ENCODE measurements at places on chromosomes 3 and 15. TPM values are rescaled to one million over a fixed set of nuclear protein-coding genes. Genes with fewer than 3 reads are reported as not detected.

Gene CLDN16
- polyA plus RNA-seq: not detected

Gene RLBP1
- not detected for polyA plus RNA-seq

Gene HRG
- 0.04 TPM for polyA plus RNA-seq

GRCh38 chr3:16369885-16370284, 104.9 kb downstream of the OXNAD1 start:
- no peak for DNase-seq

- no peak for DNase-seq
Observed at GRCh38 chr3:103787164-103787871, 1352.5 kb downstream of the ZPLD1 start.

DNA sequence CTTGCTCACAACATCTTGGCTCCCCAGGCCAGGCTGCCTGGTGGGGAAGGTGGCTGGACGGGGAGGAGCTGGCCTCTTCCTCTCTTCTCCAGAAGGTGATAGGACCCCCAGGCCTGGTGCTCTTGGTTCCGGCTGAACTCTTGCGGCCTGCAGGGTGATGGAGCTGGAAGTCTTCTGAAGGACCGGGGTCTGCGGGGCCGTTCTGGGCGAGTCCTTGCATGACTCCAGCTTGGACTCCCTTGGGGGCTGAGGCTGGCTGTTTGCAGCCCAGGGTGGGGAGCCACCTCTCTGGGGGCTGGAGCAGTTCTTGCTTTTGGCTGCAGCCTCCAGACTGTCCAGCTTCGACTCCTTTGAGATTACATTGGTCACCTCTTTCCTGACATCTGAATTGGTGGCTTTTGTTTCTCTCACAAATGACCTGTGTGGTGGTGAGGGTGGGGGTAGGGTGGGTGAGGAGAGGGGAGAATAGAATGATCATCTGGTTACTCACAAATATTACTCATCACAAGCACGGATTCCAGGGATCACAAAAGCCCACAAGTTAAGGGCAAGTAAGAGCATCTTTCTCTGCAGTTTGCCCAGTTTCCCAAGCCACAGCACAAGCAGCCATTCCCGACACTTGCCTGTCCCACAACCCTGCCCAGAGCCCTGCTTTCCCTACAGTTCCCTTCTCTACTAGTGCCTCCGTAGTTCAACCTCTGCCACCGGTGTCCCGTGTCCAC, 149.1 kb upstream of the HACD2 start:
- DNase-seq: no peak

GRCh38 chr3:193014902-193015301, 97.2 kb upstream of the MB21D2 start:
- no peak for DNase-seq

GRCh38 chr15:29522373-29523276, 253.0 kb upstream of the NSMCE3 start:
- no peak for DNase-seq

GRCh38 chr15:42387603-42388002, 28.3 kb downstream of the CAPN3 start:
- DNase-seq: no peak

DNA sequence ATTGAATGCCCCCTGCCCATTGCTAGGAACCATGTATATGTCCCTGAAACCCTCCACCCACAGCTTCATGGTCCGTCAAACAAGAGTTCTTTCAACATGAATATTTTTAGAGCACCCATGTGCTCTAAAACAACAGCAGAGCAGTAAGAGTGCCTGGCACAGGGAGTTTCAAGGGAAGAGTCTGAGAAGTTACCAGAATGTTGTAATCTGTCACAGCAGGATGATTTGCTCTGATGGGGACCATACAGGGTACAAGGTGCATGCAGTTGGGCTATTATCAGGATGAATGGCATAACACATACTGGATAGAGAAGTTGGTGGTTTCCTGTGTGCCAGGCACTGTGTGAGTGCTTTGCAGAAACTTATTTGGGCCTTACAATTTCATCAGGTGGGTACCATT, 27.8 kb upstream of the FLNB start:
- DNase-seq: no peak

DNA sequence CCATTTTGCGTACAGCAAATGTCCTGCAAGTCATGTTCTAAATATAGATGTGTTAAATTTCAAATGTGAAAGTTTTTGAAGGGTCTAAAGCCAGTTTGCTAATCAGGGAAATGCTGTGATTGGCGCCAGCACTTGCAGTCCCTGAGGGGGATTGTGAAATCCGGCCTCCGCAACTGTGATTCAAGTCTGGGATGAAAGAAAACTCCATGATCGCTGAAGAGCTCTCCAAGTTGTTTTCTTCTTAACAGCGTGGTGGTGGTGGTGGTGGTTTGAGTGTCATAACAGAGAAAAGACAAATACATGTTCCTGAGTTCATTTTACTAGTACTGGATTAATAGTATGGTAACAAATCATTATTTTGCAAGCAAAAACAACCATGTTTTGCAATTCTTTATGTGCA, 51.8 kb downstream of the MITF start:
- peak; percentile 60 for DNase-seq

DNA sequence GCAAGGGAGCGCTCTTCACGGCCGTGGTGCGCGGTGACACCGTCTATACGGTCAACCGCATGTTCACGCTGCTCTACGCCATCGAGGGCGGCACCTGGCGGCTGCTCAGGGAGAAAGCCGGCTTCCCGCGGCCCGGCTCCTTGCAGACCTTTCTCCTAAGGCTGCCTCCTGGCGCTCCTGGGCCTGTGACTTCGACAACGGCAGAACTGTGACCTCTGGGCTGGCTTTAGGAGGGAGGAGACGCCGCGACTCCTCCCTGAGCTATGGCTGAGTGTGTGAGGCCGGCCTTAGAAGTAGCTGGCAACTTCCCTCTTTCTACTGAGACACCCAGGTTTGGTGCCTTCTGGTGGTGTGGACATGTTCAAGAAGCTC, 1.4 kb downstream of the KBTBD13 start:
- peak; percentile 72 for DNase-seq

GRCh38 chr15:62323353-62323890, 158.3 kb upstream of the C2CD4B start:
- DNase-seq: no peak

- peak; percentile 34 for DNase-seq
Observed at GRCh38 chr3:43217633-43218032, 68.7 kb upstream of the SNRK start.
